NCI-H69 (cell line): ENCODE measurements at places on chromosomes 12 and 14.

DNA sequence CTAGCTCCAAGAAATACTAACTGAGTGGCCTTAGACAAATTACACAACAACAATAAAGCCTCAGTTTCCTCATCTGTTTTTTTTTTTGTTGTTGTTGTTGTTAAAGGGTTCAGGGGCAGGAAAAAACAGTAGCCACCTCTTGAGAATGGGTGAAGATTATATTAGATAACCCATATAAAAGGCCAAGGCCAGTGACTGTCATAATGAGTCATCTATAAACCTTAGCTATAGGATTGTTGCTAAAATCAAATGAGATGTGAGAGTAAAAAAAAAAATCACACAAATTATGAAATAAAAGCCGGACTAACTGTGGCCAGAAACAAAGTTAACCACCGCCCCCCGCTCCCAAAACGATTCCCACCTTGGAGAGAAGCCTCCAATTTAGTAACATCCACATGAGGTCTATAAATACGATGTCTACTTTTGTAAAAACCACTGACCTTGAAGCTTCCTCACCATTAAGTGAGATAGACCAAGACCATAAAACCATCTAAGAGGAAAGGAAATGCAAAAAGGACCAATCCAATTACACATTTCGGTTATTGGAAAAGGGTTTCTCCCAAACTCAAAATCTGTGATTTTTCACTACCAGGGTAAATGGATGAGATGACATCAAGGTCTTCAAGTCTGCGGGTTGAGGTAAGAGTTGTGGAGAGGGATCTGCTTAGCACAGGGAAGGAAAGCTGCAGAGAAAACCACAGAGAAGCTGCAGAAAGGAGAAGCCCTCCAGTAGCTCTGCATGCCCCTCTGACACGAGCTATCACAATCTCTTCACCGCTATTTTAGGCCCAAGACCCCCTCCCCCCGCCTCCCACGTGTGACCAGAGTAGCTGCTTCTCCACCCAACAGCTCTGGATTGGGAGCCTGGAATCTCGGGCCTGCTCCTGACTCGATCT is 1.0 kb downstream of the NAA25 start:
- peak; percentile 48 for DNase-seq

GRCh38 chr14:25557466-25557865 is 507.5 kb upstream of the STXBP6 start:
- DNase-seq, result no peak

DNA sequence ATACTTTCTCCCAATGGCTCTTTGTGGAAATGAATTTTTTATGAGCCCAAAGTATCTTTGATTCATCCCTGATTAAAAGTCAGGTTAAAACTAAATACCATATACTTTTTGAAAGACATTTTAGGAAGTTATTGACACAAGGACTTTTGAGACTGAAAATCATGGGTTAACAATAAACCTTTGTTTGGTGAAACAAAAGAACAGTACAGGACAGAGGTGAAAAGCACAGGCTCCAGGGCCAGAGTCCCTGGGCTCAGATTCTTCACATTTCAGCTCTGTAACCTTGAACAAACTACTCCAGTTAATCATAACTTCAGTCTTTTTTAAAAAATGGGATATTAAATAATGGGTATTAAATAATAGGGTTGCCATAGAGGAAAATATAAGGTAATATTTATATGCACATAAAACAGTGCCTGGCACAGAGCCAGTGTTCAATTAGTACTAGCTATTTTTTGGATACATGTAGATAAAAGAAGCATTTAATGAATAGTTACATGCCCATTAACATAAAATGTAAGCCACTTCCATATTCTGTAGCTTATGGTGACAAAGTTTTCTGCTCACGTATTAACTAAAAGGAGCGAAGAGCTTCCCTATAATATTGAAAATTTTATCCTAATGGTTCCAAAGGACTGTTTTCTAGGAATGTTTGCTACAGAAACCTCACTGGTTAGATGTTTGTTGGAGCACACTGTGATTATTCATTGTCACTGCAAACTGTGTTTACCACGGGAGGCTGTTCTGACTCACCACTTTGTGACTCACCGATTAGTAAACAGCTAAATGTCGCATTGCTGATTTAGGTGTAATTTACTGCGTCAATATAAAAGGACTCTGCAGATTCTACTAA is 255.4 kb downstream of the DAD1 start:
- DNase-seq, result peak; percentile 76

GRCh38 chr12:5650829-5651461 is 219.0 kb downstream of the NTF3 start:
- no peak for DNase-seq

GRCh38 chr12:14185427-14186192 is 179.9 kb upstream of the ATF7IP start:
- DNase-seq, result peak; percentile 66

DNA sequence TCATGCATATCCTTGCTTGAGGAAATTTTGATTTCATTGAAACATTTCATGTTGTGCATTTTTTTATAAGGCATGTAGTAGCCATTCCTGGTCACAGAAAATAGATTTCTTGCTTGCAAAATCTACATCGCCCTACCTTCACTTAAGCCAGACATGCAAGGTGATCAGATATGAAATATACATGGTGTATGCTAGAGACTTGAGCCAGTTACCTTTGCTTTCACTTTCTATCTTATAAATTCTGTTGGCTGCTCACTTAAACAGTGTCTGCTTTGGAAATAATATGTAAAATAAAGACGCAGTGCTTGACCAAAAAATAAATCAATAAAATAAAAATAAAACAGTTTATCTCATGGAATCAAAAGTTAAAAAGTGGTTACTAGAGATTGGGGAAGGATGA is 136.5 kb downstream of the LRFN5 start:
- DNase-seq, result no peak
